ENCODE measurements at places on chromosomes 5 and 9. TPM values are rescaled to one million over a fixed set of nuclear protein-coding genes. Genes with fewer than 3 reads are reported as not detected.

DNA sequence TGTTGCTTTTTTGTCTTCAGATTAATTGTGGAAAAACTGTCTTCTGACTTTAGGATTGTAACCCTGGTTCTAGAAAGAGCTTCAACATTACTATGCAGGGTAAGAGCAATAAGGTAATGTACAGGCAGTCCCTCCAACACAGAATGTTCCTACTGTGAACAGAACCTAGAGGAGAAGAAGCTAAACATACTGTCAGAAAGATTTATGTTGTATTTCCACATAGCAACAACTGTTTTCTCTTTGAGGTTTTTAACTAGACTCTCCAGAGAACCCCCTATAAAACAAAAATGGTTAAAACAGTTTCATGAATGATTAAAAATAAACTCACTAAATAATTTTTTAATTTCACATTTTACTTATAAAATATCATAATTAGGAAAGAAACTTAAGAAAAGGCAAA lies 64.3 kb upstream of the NAA35 start:
- DNase-seq = peak; percentile 3

DNA sequence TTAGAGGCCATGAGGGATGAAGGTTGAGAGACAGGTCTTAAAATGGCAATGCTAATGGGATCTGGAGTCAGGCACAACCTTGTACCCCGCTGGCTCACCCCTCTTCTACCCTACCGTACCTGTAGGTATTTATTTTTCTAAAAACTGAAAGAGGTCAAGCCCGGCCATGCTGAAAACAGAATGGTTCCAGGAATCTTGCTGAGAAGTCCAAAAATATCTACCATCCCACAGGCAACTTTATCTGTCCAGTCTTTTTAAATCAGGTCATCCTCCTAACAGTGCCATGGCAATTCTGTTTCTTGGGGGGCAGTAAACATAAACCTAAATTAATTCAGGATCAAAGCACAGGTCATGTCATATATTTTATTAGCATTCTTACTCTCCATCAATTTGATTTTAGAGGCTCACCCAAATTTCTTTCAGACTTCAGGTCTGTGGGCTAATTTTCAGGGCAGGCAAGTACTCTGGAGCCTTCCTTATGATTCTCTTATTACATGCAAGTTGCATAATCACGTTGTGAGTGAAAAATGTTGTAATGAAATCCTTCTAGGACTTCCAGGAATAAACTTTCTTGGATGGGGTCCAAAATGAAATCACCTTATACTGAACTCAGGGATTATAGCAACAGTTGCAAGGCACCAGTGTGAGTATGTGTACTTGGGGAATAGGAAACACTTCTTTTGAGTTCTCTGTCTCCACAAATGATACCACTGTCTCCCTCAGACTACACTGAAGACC lies 102.7 kb upstream of the NREP start:
- DNase-seq = peak; percentile 93

DNA sequence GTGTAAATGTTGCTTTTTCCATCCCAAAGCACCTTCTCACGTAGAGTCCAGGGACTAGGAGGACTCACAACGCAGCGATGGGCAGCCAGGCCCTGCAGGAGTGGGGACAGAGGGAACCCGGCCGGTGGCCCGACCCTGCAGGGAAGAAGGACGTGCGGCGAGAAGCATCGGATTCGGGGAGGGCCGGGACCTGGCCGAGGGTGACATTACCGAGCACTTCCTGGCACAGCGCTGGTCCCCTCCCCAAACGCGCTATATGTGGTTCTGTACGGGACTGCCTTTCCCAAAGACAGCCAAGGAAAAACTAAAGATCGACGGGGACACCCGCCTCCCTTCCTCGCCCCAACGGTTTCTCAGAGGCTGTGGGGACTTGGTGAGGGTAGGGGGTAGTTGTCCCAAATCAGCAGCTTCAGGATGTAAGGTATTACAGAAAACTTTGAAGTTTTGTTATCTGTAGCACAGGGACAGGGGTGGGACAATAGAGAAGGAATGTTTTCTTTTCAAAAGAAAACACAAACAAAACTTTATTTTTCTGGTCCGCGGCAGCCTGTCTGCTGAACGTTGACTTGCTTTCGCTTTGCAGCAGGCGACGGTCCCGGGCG lies 887 bp upstream of the MAP3K1 start:
- DNase-seq = no peak

GRCh38 chr5:146523698-146524097 lies 7.7 kb upstream of the GPR151 start:
- DNase-seq = no peak

GRCh38 chr5:88813805-88814575 lies 69.0 kb downstream of the MEF2C start:
- DNase-seq = no peak

GRCh38 chr5:83095957-83096539 lies 18.7 kb downstream of the XRCC4 start:
- peak; percentile 88 for DNase-seq

DNA sequence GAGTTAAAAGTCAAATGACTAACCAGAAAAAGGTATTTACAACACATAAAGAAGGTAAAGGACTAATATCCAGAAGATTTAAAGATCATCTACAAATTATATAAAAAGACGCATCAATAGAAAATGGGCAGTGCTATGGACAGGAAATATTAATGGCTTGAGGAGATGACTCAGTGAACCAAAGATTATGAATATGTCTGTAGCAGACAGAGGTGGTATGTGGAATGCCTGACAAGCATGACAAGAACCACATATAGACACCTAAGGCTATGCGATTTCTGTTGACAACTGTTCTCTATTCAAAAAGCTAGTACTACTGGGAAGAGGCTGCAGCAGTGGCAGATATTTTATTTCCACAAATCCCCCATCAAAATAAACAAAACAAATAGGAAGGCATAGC lies 177.0 kb upstream of the SH3GL2 start:
- DNase-seq = no peak

GRCh38 chr5:1502046-1502736 lies 21.6 kb downstream of the LPCAT1 start:
- DNase-seq = no peak

GRCh38 chr9:101579711-101580545 lies 14.8 kb downstream of the PPP3R2 start:
- no peak for DNase-seq

GRCh38 chr9:12771891-12772290 lies 2.9 kb upstream of the LURAP1L start:
- peak; percentile 96 for DNase-seq

DNA sequence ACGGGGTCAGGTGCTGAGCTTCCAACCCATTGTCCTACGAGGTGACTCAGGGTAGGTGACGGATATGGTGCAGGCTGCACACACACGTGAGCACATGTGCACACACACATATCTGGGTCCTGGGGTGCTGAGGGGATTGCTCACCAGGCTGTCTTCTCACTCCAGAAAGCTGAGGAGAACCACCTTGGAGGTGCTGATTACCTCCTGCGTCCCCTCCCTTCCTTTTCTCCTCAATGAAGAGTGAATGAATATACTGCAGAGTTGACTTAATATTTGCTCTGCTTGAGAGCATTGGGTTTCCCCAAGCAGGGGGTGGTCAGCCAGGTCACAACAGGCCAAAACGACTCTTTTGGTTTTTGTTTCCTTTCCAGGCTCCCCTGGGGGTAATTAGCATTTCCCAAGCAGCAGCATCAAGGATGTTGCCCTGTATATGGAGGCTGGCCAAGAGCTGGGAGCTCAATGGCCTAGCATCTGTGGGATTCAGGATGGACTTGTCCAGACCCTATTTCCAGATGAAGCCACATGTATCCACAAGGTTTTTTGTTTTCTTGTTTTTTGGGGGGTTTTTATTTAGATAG lies 49.7 kb downstream of the PDZD2 start:
- DNase-seq = no peak

DNA sequence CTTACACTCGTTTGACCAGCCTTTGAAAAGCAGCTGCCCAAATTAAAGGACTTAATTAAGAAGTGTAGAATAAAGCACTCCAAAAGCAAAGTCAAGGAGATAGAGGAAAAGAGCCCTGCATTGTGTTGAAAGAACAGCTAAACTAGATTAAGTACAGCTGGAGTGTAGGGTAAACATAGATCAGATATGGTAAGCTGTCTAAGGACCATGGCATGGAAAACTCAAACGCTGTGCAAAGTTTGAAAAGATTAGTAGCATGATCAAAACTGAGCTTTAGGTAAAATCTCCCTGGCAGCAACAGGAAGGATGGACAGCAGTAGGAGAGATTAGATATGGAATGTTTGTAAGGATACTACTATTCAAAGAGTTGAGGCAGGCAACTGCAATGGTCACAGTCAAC lies 55.4 kb downstream of the BNC2 start:
- no peak for DNase-seq

DNA sequence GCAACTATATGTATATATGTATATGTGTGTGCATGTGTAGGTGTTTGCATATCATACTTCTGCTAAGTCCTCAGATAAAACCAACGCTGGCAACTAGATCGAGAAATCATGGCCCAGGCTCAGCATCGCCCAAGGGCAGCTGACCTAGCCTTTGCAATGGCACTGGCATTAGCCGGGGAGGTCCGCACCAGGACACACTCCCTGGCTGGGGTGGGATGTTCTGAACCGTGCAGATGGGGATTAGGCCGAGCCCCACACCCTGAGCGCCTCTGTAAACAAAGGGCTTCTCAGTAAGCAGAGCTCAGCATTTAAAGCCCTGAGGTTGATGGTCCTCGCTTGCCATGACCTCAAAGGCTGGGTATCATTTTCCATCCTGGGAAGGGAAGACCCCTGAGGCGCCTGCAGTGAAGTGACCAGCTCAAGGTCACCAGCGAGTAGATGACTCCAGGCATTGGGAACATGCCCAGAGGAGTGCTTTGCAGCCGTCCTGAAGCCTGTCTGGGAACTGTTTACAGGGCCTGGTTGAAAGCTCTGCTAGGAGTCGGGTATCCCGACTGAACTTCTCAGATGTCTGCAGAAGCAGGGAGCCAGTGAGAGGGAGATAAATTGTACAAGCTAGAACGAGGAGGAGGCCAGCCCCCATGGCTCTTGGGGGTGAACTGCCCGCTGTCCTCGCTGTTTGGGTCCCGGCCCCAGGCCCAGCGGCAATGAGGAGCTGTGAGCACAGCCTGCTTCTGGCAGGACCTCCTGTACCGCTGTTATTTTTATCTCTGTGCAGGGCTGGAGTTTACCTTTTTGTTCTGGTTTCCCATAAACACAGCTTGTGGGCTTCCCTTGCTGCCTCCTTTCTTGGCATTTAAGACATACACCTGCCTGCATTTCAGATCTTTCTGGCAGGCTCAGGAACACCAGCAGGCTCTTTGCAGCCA lies 18.4 kb downstream of the GADD45G start:
- no peak for DNase-seq

GRCh38 chr9:130215341-130216119 lies 43.3 kb downstream of the NCS1 start:
- DNase-seq = peak; percentile 73

GRCh38 chr9:36401164-36401740 lies 1.2 kb upstream of the RNF38 start:
- peak; percentile 56 for DNase-seq

DNA sequence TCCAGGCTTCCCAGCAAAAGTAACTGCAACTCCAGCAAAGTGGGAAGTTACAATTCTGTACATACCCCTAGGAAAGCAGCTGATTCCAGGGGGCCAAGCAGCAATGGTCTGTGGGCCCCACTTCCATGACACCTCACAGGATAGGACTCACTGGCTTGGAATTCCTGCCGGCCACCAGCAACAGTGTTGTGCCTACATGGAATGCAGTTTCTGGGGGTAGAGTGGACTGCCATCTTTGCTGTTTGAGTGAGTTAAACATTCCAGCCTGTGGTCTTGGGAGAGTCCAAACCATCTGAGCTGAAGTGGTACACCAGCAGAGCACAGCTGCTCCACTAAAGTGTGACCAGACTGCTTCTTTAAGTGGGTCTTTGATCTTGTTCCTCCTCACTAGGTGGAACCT lies 13.4 kb upstream of the FBN2 start:
- peak; percentile 6 for DNase-seq

- DNase-seq = no peak
Observed at GRCh38 chr9:86801246-86801645, 146.1 kb downstream of the GAS1 start.

- DNase-seq = no peak
Observed at GRCh38 chr9:134198791-134199190, 34.4 kb upstream of the RNU6ATAC start.

GRCh38 chr9:1604942-1605560 lies 410.1 kb upstream of the SMARCA2 start:
- peak; percentile 12 for DNase-seq

GRCh38 chr9:132749306-132749705 lies 79.0 kb downstream of the GTF3C4 start:
- no peak for DNase-seq

DNA sequence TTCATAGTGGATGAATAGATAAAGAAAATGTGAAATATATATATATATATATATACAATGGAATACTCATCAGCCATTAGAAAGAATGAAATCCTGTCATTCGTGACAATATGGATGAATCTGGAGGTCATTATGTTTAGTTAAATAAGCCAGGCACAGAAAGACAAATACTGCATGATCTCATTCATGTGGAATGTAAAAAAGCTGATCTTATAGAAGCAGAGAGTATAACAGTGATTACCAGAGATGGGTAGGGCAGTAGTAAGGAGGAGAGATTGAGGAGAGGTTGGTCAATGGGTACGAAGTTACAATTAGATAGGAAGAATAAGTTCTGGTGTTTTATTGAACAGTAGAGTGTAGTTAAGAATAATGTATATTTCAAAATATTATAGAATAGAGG lies 19.7 kb upstream of the PCDHAC2 start:
- DNase-seq = no peak

- no peak for DNase-seq
Observed at GRCh38 chr5:150500328-150500841, 7.5 kb upstream of the NDST1 start.

- DNase-seq = peak; percentile 53
Observed at GRCh38 chr9:76415154-76415553, 20.9 kb upstream of the RFK start.

- no peak for DNase-seq
Observed at GRCh38 chr9:98009936-98010335, 26.8 kb downstream of the ANP32B start.

Gene CFAP77
- not detected for total RNA-seq

Gene SAXO1
- total RNA-seq = under 0.01 TPM

Gene GDA
- total RNA-seq = 14.6 TPM

Gene SOX30
- 0.17 TPM for total RNA-seq

Gene DND1
- total RNA-seq = 0.35 TPM

Gene PPP3R2
- not detected for total RNA-seq

Gene COMMD10
- total RNA-seq = 42.1 TPM

Gene VCAN
- total RNA-seq = 2,590 TPM

Gene C1QTNF3
- total RNA-seq = 3.1 TPM

Gene TEK
- 0.35 TPM for total RNA-seq

Gene PPIC
- 78.0 TPM for total RNA-seq

Gene SEC61B
- total RNA-seq = 134 TPM
